Stimulated activated CD8-positive, alpha-beta memory T cell treated with anti-CD3 and anti-CD28 coated beads, Interleukin-4, amount 100 ng/mL, for 4 hours (primary cell): ENCODE measurements at places on chromosomes 1 and 21.
A peak's percentile ranks its signal among the peaks of the same experiment; 100 is the strongest.

DNA sequence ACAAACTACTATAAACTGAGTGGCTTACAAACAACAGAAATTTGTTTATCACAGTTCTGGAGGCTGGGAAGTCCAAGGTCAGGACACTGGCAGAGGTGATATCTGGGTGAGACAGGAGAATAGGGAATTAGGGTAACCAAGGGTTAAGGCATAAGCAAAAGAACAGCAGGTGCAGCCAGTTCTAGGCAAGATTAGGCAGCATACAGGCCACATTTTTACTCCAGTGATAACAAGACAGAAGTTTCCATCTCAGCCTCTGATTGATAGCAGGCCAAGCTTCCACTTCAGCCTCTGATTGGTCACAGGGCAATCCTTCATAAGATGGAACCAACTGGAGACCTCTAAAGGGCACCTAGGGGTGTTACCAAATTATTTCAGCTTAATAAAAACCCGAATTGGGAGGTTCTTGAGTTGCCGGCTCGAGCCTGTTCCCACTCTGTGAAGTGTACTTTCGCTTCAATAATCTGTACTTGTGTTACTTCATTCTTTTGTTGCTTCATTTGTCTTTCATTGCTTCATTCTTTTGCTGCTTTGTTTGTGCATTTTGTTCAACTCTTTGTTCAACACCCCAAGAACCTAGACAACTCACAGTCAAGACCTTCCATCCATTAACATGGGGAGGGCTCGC, 185.6 kb downstream of the TOMM20 start:
- no peak for DNase-seq

DNA sequence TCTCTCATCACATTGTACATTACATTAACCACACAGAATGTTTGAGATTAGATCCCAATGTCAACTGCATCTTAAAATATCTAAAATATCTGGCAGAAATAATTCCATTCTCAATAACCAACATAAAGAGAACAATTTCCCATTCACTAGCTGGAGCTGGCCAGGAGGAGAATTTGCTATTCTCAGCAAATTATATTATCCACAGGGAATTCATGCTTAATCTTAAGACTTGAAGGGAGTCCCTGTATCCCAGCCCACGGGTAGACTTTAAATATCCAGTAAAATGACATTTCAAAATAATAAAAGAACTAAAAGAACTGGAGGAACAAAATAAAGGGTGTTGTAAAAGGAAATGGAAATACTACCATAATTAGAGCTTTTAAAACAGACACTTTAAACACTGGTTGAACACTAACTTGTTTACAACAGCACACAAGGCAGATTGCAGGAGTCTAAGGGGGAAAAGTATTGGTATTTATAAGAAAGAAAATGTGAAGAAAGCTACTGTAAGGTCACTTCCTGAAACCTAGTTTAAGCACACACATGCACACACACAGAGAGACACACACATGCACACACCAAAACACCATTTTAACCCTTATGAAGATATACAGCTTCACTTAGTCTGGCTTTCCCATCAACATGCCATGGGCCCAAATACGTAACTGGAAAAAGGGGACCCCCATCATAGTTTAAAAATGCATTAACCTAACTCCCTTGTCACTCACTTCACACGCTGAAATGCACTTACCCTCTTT, 107.0 kb downstream of the PTPN14 start:
- DNase-seq = no peak

DNA sequence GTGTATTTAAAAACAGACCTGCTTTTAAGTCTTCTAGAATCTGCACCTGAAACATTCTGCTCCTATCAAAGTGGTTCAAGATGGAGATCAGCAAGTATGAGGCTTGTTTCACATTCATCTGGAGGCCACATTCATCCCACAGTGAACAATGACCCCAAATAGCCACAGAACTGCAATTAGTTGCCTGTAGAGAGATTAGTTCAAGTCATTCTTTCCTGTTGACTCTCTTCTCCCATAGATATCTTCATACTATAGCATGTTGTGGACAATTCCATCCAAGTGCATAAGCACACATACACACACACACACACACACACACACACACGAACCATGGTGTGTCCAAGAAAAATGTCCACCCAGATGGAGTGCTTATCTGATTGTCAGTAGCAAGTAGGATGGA, 101.7 kb upstream of the FGGY start:
- no peak for DNase-seq

GRCh38 chr21:45152265-45152746, 77.9 kb downstream of the ADARB1 start:
- DNase-seq = peak; percentile 55

- DNase-seq = no peak
These were observed 26.1 kb downstream of the ETS2 start for GRCh38 chr21:38831526-38832467.

DNA sequence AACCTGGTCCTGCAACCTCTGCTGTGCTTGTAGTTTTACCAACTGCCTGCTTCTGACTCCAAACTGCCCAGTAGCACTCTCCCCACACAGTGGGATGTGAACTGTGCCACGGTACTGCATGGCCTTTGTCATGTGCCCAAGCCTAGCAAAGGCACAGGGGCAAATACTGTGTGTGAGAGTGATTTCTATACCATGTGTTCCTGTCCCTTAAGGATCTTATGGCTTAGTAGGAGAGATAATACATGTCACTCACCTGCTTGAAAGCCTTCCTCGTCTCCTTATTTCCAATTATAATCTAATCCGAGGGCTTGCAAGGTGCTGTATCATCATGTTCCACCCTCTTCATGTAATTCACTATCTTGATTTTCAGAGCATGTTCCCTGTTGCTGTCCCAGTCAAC, 51.3 kb downstream of the UBE4B start:
- DNase-seq = no peak

DNA sequence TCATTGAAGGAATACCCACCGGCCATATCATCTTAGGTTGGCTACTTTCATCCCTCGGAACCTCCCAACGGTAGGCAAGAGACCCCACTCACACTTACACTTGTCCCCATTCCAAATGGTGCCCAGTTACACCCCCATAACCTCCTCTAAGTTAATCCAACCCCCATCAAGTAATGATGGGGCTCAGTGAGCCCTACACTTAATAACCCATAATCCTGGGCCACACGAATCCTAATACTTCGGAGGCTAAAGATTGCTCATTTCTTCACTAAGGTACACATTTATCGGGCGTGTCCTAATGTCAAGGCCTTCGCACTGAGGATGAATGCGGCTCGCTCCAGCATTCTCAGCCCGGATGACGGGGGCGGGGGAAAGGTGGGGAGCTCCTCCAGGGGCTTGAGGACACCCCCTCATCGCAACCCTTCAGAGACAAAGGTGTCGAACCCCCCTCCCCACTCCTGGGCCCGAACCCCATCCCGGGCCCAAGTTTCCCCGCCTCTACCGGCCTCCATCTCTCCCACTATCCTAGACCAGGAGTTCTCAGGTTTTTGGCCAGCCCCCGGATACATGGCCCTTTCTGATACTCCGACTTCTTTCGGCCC, 435 bp downstream of the ILF2 start:
- no peak for DNase-seq

GRCh38 chr1:44010935-44011471, 19.6 kb downstream of the CCDC24 start:
- no peak for DNase-seq

GRCh38 chr1:187396226-187396625, 567.5 kb downstream of the PLA2G4A start:
- DNase-seq = no peak

- no peak for DNase-seq
These were observed 38.1 kb downstream of the NIBAN1 start for GRCh38 chr1:184935920-184936798.

DNA sequence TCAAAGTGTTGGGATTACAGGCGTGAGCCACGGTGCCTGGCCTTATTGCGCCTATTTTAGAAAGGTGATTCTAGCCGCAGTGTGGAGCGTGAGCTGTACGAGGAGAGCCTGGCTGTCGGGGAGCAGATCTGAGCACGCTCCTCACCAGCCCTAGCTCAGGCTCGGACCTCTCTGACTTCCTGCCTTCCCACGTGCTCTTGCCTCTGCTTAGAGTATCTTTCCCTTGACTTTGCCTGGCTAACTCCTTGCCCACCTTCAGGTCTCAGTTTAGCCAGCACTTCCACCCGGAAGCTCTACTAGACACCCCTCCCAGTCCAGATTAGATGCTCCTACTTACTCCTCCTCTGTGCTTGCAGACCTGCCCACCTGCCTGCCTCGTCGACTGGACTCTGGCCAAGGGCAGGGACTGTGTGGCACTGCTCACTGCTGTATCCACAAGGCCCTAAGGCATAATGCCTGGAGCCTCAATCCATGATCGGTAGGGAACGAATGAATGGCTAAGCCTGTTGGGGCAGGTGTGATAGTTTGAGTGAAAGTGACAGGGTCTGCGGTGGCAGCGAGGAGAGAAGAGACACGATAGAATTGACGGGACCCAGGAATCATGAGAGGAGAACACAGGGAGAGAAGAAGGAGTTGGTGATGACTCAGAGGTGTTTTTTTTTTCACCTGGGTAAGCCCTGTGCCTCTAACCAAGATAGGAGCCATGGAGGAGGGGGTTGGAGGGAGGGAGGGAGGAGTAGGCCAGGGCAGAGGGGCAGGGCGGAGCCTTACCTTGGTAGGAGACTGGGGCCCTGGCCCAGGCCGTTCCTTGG, 28.1 kb upstream of the WASF2 start:
- DNase-seq = no peak

DNA sequence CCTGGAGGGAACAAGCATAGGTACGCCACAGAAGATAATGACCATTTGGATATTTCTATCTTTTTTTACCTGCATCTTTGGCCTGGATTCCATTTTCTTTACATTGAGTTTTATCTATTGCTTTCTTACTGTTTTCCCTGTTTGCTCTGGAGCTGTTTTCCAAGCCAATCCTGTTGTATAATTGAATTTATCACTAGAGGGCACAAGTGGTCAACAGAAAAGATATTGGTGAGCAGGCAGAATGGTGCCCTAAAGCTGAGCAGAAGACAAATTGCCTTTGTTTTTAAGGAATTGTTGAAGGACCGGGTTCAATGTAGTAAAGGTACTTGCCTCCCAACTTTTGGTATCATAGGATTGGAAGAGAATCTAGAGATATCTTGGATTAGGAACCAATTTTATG, 152.8 kb downstream of the PPP1R12B start:
- DNase-seq = no peak

GRCh38 chr1:31111290-31111951, 45.9 kb upstream of the PUM1 start:
- no peak for DNase-seq

DNA sequence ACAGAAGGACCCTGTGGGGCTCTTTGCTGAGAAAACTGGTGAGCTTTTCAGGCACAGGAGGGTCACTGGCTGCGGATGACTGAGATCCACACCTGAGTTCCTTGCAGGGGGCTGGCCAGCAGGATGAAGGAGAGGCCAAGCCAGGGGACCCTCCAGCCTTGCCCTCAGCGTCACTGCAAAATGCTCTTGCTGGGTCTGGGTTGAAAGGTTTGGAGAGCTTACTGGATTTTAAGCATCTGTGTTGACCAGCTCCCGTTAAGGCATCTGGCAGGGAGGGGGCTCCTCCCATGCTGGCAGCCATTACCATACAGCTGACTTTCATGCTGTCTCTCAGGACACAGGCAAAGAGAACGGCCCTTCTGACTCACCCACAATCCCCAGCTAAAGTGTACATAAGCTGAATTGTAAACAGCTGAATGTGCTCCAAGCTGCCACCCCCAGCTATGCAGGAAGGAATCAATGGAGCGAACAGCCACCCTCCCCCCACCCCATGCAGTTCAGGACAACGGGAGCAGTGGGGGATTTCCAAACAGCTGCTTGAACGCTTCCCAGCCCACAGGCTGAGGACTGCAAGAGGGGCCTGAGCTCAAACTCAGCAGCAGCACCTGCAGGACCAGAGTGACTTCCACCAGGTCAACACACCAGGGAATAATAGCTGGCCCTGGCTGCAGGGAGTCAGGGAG, 21.3 kb upstream of the A3GALT2 start:
- no peak for DNase-seq

GRCh38 chr1:78073441-78073840, 27.7 kb downstream of the GIPC2 start:
- no peak for DNase-seq

GRCh38 chr1:242211254-242212022, 212.5 kb upstream of the MAP1LC3C start:
- no peak for DNase-seq

DNA sequence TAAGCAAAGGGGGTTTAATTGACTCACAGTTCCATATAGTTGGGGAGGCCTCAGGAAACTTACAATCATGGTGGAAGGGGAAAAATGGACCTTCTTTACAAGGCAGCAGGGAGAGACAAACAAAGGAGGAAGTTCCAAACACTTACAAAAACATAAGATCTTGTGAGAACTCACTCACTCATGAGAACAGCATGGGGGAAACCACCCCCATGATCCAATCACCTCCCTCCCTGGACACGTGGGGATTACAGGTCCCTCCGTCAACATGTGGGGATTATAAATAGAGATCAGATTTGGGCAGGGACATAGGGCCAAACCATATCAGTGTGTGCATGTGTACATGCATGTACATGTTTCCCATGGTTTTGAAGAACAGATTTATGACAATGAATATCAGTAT, 5.5 kb upstream of the SMG7 start:
- DNase-seq = no peak

DNA sequence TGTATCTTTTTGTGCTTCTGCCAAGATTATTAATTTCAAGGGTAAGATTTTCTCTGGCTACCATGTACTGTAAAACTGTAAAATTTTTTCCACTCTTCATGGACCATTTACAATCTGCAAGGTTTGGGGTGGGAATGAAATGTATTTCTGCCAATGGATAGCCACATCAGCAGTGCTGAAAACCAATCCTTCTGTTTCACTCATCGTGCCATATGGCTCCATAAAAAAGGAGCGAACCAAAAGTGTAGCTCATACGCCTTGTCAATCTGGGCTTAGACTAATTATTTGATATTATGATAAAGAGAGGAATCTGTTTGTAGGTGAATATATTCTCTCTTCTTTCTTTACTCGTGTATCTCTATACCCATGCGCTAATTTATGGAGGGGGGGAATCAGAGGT, 3.0 kb upstream of the SLC44A5 start:
- DNase-seq = no peak

GRCh38 chr1:164101802-164102201, 457.2 kb upstream of the PBX1 start:
- DNase-seq = no peak

GRCh38 chr1:64172458-64172983, 30.9 kb upstream of the UBE2U start:
- no peak for DNase-seq
